Hippocampal formation (tissue), 2 donors: ENCODE measurements at places on chromosomes 13 and 19.

DNA sequence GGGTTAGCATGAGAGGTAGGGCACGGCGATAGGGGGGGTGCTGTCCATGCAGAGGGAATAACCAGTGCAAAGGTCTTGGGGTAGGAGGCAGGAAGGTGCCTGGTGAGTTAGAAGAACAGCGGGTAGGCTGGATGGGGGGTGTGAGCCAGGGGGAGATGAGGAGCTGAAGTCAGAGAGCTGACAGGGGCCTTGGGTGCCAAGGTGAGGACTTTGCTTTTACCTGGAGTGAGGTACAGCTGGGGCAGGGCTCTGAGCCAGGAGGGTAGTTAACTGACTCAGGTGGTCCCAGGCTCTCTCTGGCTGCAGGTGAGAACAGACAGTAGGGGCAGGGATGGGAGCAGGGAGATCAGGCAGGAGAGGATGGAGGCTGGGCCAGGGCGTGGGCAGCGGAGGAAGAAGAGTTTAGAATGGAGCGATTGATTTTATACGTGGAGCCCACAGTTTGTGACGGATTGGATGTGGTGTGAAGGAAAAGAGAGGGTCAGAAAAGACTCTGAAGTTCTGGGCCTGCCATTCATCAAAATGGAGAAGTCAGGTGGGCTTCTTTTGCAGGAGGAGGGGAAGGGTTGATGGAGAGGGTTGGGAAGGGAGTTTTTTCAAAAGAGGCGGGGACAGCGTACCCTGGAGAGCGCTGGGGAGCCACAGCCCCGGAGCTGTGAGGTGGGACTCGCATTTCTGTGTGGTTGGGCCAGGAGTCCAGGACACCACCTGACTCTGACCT, 1.2 kb upstream of the GRAMD1A start:
- DNase-seq: no peak

DNA sequence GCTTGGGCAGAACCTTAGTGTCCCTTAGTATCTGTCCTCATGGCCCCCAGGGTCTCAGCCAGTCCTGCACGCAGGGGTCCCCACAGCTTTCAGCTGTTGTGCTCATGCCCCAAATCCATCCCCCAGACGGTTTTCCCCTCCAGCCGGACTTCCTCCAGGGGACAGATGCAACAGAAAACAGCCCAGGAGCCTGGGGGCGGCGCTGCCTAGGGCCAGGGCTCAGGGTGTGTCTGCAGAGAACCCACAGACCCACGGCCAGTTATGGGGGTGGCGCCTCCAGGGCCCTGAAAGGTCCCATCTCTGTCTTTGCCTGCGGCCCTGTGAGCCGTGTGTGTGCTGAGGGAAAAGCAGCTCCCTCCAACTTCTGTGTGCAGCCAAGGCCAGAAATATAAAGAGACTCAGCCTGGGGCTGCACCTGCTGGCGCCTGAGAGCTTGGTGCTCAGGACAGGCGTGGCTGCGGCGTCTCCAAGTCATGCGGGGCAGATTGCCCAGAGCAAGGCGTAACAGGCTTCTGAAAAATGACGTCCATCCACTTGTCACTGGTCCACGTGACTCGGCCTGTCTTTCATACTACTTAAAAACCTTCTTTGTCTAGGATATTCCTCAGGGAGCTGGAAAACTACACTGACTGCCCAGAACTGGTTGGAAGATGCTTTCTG, 22.1 kb upstream of the F7 start:
- peak; percentile 69 for DNase-seq

- no peak for DNase-seq
These were observed 5.0 kb downstream of the TEAD2 start for GRCh38 chr19:49357186-49357585.

- DNase-seq: no peak
These were observed 71.4 kb downstream of the SLC7A9 start for GRCh38 chr19:32798201-32798600.

DNA sequence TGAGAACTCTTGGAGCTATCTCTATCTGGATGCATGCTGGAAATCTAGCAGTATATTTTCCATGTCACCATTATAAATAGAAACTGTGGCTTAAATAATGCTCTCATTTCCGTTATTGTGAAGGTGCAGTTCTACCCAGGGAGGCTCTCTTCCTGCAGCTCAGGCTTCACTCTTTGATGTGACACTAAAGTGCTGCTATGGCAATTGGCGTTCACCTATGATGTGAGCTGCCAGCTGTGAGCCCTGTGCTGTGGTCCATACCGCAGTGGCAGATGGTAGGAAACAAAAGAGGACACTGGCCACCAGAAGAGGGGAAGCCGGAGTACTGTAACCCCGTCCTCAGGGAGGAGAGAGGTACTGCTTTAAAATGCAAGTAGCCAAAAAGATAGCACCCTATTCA, 40.6 kb upstream of the ZNF681 start:
- no peak for DNase-seq

- DNase-seq: no peak
These were observed 11.6 kb downstream of the NFILZ start for GRCh38 chr19:8641908-8642547.

DNA sequence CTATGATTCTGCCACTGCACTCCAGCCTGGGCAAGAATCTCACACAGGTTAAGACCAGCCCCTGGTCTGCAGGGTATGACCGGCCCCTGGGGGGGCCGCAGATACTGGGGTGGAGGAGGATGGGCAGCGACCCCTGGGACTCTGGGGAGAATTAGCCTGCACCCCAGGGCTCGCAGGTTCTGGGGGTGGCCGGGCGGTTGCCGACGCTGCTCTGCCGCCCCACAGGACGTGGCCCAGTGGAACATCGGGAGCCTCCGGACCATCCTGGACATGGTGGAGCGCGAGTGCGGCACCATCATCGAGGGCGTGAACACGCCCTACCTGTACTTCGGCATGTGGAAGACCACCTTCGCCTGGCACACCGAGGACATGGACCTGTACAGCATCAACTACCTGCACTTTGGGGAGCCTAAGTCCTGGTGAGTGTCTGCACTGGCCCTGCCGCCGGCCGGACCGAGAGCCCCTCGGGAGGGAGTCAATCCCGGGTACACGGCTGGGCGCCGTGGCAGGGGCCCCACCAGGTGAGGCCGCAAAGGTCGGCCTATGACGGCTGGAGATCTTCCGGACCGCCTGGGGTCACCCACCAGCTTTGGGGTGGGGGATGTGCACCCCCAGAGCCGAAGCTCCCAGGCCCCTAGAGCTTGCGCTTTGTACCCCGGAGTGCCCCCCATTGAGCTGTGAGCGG, 78.5 kb downstream of the KDM4B start:
- DNase-seq: no peak

- DNase-seq: no peak
These were observed 50.8 kb downstream of the ATP11A start for GRCh38 chr13:112740502-112741131.
